ENCODE measurements at places on chromosomes 12 and 14.
A peak's percentile ranks its signal among the peaks of the same experiment; 100 is the strongest.

GRCh38 chr12:68341822-68342221 is 9.7 kb upstream of the MDM1 start:
- H3K27ac ChIP-seq: no peak overlapping the region
- no peak for DNase-seq
- peaks cover 3% of the 10 kb centered on the region for H3K27me3 ChIP-seq
- H3K4me1 ChIP-seq: no peaks in the 10 kb centered on the region
- no peaks in the 10 kb centered on the region for H3K36me3 ChIP-seq
- no peak overlapping the region for H3K4me3 ChIP-seq

DNA sequence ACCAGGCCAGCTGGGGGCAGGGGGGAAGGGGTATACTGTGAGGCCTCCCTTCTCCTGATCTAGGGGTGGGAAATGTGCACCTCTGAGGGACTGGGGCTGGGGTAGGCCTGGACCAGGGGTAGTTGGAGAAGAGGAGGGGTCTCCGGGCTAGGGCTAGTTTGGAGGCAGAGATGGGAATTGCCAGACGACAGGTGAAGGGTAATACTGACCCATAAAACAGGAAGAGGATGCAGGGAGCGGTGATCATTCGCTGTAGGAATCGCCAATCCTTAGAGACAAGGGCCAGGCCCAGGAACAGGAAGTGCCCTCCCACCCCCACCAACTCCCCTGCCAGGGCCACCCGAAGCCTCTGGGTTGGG is 4.4 kb downstream of the SLC22A17 start:
- peaks cover 23% of the 10 kb centered on the region for H3K27me3 ChIP-seq
- DNase-seq: no peak
- H3K27ac ChIP-seq: no peak overlapping the region
- no peak overlapping the region for H3K4me3 ChIP-seq

DNA sequence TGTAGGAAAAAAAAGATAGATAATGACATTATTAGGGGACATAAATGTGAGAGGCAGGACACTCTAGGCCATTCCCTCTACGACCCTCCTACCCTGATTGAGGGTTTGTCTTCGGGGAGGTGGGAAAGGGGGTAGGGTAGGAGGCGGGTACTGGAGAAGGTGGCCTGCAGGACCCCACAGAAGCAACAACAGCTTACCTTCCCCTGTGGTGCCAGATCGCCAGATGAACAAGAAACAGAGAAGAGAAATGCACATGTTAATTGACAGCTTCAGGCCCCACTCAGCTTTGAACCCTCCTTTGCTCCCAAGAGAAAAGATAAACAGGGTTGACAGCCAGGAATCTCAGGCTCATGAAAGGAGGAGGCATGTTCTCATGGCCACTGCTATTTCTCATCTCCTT is 4.8 kb downstream of the PHB2 start:
- H3K27ac ChIP-seq: peak overlapping the region; percentile 90
- no peak for DNase-seq
- H3K27me3 ChIP-seq: no peaks in the 10 kb centered on the region

- no peaks in the 10 kb centered on the region for H3K4me1 ChIP-seq
- H3K4me3 ChIP-seq: no peak overlapping the region
- H3K27ac ChIP-seq: no peak overlapping the region
- no peak for DNase-seq
These were observed 27.3 kb upstream of the ST8SIA1 start for GRCh38 chr12:22361785-22362184.

DNA sequence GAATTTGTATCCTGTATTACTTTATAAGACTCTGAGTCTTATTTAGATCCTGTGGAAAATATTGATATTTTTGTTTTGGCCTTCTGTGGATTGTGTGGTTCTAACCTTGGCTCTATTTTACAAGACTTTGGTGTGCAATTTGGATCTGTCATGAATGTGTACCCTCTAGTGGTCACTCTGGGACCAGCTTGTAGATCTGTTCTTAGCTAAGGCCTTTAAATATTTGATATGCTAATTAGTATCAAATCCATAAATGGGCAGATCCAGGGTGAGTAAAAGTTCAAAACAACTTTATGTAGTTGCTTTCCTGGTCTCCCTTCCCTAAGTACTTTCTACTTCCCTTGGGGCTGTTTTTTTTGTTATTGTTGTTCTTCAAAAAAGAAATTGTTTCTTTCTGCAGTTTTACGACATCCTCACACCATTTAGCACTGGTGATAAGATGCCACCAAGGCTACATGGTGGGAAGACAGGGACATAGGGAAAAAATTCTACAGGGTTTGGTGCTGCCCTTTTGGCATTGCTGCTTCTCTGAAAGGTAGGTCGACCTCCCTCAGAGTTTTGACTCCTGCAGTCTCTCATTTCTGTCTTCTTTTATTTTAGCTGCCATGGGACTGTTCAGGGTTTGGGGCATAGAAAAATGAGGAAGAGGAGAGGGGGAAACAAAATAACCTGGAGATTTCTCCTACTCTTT is 238.5 kb downstream of the GPHN start:
- H3K4me3 ChIP-seq: no peak overlapping the region

Measured in lower lobe of right lung (tissue), 2 donors.